Fibroblast of skin of back (primary cell): ENCODE measurements at places on chromosomes 11 and 22.
A peak's percentile ranks its signal among the peaks of the same experiment; 100 is the strongest.

DNA sequence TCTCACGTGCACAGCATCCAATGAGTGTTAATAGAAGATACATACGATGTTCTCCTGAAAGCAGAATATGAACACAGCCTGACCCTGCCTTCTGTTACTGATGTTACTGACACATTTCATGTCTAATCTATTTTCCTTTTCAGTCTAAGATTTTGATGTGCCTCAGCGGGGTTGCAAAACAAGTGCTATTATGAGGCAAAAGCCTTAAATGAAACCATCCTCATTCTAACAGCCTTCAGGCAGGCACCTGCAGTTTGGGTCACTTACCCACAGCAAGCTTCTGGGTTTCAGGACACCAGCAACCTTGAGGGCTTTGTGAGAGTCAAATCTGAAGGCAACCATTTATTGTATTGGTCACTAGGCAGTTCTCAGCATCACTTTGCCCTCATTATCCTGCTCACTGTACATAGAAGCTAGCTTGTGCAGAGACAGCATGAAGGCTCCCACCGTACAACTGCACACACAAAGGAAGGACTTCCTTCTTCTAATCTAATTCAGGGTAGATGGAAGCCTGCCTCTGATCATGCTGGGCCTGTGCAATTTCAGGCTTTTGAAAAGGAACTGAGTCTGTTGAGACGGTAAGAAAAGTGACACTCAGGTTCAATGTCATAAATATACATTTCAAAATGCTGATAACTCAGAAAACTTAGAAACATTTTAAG lies 183.2 kb upstream of the PITPNB start:
- DNase-seq: no peak

DNA sequence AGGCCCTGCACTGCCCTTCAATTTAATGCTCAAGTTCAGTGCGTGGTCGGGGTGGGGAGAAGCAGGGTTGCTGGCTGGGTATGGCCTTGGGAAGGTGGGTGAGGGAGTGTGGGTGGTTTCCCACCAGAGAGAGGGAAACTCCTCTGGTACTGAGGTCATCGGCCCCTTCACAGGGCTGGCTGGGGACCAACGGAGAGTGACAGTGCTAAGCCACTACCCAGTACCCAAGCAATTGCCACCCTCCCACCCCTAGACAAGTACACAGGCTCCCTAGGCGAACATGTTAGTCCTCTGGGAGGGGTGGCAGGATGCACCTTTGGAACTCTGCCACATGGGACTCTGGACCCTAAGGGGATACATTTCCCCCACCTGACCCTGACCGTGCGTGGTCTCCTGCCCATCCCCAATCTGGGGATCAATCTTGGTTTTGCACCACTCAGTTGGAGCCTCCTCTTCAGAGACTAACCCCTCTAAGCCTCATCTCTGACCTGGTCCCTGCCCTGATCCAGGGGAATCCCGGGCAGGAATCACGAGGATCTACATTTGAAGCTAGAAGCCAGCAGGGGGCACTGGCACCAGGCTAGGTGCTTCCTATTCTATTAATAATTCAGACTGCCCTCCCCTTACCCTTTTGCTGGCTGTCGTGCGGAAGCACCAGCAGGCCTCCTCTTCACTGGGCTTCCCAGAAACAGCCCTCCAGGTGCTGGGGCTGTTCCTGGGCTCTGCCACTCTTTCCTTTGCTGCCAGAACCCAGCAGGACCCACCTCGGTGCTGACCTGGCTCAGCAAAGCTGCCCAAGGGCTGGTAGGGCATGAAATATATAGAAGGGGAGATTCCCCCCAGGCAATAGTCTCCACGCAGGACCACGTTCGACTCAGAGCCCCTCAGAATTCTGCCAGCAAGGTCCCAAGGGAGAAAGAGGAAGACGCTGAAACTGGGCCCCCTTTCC lies 377.7 kb downstream of the TENM4 start:
- DNase-seq: peak; percentile 40

- DNase-seq: no peak
Observed at GRCh38 chr22:29071261-29072045, 1.4 kb upstream of the KREMEN1 start.

DNA sequence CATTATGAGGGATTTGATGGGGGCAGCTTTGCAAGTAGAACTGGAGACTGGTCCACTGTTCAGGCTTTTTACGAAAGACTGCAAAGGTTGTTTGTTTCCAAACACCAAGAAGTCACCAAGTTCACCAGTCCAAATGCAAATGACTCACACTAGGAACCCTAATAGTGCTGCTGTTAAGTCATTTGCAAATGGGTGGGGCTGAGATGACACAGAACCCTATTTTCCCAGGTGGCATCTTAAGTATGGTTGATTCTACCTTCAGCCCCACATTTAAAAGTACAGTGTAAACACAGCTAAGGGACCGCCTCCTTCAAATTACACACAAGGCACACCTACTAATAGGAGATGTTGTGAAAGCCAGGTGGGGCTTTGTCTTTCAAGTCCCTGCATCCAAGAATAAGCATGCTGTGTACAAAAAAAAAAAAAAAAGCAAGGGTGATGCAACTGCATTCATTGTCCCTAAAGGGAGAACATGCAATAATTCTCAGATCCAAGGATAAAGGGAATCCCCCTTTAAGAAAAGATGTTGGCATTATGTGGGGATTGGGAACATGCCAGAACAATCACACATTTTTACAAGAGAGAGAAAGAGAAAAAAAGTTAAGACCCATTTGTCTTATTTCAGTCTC lies 27.3 kb downstream of the BDNF start:
- DNase-seq: no peak

DNA sequence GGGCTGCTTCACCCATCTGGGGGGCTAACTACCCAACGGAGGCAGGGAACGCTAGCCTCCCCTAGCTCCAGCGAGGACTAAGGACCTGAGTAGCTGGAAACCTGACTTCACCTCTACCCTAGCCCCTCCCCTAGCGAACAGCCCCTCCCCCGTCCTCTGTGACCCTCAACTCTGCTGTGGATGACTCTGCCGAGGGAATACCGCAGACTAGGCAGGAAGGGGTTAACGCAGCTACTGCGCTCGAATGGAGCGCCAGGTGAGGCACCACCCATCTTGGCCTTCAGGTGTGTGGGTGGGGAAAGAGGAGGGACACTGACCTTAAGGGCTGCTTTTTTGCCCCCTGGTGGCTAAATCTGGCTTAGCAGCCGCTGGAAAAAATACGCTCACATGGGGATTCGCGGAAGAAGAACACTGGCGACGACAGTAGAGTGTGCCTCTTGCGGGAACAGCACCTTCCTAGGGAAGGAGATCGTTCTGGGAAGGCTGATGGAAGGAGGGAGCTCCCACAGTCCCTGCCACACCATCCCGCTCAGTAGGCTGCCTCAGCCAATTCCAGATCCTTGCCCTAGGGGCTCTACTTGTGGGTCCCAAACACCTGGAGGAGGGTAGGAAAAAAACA lies 4.5 kb upstream of the BCL9L start:
- DNase-seq: peak; percentile 71

- no peak for DNase-seq
Observed at GRCh38 chr22:41834005-41834944, 1.4 kb downstream of the SREBF2 start.

GRCh38 chr11:93476796-93477195 lies 66.4 kb downstream of the SMCO4 start:
- peak; percentile 25 for DNase-seq
